ENCODE measurements at places on chromosomes 6 and 20.

- peak; percentile 48 for DNase-seq
These were observed 14.2 kb upstream of the FAM162B start for GRCh38 chr6:116779573-116780164.

DNA sequence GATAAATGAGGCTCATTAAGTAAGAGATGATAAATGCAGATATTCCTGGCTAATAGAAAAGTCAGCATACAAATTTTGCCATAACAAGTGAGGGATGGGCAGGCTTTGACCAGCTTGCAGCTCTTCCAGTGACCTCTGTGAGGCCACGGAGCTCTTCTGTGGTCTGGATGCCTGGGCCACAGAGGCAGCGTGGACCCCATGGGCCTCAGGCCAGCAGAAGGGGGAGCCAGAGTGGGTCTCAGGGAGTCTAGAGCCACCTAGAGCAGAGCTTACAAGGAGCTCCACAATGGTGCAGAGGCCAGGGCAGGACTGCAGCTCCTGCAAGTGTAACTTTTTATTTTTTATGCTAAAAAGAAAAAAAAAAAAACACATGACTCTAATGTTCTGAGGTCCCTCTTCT lies 165.1 kb downstream of the ARID1B start:
- DNase-seq = no peak

GRCh38 chr6:139368661-139369060 lies 5.8 kb downstream of the CITED2 start:
- DNase-seq = no peak

GRCh38 chr6:93858213-93858612 lies 438.9 kb upstream of the EPHA7 start:
- DNase-seq = no peak

DNA sequence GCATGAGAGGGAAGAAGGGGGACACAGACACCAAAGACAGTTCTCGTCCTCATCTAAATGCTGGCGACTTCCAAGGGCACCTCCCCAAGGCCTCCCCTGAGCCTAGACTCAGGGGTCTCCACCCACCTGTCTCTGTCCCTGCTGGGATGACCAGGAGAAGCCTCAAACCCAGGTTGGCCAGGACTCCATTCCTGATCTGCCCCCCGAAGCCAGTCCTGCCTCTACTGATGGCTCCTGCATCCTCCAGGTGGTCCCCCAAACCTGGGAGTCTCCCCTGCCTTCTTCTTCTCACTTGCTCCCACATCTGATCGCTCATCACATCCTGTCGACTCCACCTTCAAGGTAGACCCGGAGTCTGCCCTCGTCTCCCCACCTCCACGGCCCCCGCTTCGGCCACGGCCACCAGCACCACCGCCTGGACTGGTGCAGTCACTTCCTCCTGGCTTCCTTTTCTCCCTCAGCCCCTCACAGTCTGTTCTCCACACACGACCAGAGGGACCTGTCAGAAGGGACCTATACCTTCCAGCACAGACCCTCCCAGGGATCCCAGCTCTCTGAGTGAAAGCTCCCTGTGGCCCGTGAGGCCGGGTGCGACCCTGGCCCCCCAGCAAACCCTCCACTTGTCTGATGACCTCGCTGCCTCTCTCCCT lies 92.1 kb downstream of the CEBPB start:
- DNase-seq = no peak

- DNase-seq = peak; percentile 78
These were observed 12.3 kb downstream of the TMEM14B start for GRCh38 chr6:10759884-10760329.

- DNase-seq = no peak
These were observed 6.5 kb downstream of the PPP1R18 start for GRCh38 chr6:30679765-30680535.

DNA sequence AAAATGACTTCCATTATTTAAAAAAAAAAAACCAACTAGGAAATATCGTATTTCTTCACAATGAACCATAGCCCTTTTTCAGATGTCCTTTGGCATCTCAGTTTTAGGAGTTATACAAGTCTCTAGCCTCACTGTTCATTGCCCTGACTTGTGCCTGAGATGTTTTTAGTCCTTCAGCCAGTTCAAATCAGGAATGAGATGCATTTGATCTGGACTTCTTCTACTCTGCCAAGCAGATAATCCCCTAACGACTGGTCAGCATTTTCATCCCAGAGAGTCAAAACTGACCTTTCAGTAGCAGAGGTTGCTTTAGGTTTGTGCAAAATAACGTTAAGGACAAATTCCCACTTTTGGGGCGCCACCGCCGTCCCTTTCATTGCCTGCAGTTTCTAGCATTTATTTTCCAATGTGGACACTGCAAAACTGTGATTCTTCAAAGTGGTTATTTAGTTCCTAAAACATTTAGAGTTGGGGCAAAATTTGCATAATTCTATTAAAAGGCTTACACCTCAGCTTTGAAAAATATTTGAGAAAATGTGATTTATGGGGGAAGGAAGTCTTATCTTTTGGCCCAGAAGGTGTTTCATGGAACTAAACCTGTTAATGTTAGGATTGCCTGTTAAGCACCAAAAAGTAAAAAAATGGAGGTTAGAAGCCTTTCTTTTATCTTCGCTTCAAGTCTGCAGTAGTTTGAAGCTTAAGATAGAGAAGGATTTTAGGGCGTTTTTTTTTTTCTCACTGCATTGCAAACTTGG lies 152.0 kb upstream of the SGK1 start:
- no peak for DNase-seq

DNA sequence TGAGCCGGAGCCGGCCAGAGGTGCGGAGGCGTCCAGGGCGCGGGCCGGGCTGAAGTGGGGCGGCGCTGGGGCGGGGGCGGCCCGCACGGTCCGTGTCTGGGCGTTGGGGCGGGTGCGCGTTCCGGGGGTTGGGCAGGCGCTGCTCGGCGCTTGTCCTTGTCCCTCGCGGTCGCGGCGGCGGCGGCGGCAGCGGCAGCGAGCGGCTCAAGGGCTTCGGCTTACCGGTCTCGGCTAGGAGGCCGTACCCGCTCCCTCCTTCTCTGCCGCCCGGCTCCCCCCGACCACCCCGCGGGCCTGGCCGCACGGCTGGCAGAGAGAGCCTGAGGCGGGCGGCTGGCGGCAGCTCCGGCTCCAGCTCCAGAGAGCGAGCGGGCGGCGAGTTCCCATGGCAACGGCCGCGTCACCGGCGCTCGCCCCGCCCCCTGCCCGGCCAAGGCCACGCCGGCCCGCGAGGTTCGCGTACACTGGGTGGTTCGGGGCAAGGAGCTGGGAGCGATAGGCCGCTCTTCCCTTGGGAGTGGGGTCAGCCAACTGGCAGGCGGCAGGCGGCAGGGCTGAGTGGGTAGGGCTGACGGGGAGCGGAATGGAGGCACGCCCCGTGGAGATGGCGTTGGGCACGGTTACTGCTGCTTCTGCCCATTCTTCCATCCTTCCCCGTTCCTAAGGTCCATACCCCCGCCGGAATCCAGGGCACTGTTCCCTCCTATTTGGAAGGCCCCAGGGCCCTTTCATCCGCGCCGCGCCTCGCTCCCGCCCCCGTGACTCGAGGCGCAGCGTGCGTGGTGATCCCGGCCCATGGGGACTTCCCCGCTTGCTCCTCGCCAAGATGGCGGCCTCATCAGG lies at the start of gene LRRC73:
Gene LRRC73, minus strand, starts transcription at position 363 of the 843 bp plus-strand sequence. CDS start 561 bp downstream, outside the sequence.
- DNase-seq = peak; percentile 94

GRCh38 chr20:34069341-34070078 lies 42.5 kb downstream of the EIF2S2 start:
- peak; percentile 89 for DNase-seq

DNA sequence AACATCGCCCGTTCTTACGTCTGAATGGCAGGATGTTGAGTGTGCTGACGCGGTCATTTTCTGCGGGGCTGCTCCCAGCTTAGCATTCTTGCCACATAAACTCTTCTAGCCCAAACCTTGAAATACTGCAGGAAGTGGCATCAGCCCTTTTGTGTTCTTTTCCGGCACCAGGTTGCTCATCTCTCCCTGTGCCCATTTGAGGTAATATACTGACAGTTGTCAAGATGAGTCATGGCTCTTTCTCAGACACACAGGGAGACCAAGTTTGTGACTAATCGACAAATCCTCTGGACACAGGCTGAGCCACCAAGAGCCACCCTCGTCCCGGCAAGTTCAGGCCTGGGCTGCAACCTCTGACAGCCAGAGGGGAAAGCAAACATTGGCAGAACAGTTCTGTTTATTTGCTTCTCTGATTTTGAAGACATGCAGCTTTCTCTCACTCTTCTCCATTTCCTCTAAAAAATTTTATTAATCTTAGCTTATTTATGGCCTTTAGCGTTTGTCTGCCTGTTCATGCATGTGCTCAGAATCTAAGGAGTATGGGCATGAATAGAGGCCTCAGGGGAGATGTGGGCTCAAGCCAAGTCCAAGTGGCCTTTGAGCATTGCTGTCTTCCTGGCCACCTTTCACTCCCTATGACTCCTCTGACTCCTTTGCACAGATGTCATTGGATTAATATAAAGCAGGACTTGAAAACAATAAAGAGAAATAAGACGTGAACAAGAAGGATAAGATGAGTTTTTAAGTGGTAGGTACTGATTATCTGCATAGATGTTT lies 328.2 kb upstream of the JAG1 start:
- DNase-seq = peak; percentile 75

Measured in astrocyte of the hippocampus (primary cell).